Vagina (tissue), 2 donors: ENCODE measurements at places on chromosomes 11 and 22.
A peak's percentile ranks its signal among the peaks of the same experiment; 100 is the strongest.

GRCh38 chr22:20010307-20011122 is 6.1 kb downstream of the ARVCF start:
- DNase-seq, result no peak

- DNase-seq, result no peak
These were observed 1.7 kb upstream of the LDHA start for GRCh38 chr11:18392434-18393321.

- DNase-seq, result no peak
These were observed 257.8 kb upstream of the LUZP2 start for GRCh38 chr11:24238771-24239645.

DNA sequence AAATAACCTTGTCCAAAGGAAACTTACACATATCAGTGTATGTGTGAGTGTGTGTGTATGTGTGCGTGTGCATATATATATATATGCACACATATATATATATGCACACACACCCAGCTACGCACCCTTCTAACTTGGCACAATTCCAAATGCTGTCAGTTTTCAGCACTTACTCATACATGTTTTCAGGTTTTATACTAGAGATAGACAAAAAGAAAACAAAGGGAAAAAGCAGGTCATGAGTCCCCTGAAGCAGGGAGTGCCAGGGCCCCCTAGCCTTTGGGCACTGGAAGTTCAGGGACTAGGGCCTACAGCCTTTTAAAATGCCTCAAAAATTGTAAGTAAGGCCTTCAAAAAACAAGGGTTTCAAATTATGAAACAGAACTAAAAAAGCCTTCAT is 265.4 kb downstream of the CADM1 start:
- DNase-seq, result no peak

GRCh38 chr11:120013325-120014250 is 124.3 kb downstream of the TRIM29 start:
- no peak for DNase-seq

- DNase-seq, result no peak
These were observed 116.8 kb downstream of the WNT7B start for GRCh38 chr22:45860201-45860600.

GRCh38 chr22:46050451-46050845 is 73.5 kb upstream of the WNT7B start:
- no peak for DNase-seq

DNA sequence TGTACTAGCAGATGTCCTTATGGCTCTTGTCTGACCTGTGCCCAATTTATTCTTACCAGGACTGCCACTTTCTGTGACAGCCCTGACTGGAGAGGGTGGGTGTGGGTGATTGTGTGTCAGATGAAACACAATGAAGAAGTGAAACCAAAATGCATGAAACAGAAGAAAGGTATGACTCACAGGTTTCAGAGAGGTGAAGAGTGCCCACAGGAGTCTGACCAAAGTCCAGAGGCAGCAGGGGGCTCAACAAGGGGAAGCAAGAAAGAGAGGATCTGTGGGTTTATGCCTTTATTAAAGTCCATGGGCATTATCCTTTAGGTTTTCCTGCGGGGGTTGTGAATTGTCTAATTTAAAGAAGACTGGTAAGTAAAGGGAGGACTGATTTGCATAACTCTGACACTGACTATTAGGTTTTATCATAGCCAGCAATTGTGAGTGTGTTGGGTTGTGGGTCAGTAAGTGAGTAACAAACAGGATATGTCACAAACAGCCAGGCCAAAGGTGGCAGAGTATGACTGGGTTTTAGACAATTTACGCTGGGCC is 3.9 kb upstream of the OR4C6 start:
- no peak for DNase-seq

DNA sequence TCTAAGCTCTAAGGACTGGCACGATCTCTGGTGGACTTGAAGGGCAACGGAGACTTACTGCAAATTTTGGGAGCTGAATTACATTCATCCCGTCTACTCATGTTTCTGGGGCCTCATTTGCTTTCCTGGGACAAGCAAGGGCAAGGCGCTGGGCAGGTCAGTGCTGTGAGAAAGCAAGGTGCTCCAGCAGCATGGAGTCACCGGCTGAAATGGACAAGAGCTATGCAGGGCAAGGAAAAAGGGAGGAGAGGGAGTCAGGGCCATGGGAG is 25.6 kb downstream of the FLI1 start:
- DNase-seq, result no peak

- DNase-seq, result no peak
These were observed 9.0 kb downstream of the CLPB start for GRCh38 chr11:72425053-72425980.

GRCh38 chr11:47060807-47061206 is 115.9 kb downstream of the ARFGAP2 start:
- no peak for DNase-seq

DNA sequence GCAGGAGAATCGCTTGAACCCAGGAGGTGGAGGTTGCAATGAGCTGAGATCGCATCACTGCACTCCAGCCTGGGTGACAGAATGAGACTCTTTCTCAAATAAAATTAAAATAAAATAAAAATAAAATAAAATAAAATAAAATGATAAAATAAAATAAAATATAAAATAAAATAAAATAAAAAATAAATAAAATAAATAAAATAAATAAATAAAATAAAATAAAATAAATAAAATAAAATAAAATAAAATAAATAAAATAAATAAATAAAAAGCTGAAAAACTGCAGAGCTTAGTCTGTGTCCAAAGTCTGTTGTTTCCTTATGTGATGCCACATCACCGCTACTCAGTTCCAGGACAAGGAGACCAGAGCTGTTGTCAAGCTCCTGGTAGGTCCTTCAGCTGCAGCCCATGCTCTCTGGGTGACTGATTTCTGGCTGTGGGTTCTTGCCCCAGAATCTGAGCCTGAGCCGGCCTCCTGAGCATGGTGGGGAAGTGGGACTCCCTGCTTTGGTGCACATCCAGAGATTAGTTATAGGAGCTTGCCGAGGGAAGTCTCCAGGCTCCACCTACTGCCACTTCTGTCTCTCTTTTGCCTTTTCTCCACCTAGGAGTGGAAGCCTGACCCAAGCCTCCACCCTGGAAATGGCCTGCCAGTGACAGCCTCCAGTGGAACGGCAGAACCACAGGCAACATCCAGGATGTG is 31.3 kb upstream of the ADA2 start:
- DNase-seq, result no peak

DNA sequence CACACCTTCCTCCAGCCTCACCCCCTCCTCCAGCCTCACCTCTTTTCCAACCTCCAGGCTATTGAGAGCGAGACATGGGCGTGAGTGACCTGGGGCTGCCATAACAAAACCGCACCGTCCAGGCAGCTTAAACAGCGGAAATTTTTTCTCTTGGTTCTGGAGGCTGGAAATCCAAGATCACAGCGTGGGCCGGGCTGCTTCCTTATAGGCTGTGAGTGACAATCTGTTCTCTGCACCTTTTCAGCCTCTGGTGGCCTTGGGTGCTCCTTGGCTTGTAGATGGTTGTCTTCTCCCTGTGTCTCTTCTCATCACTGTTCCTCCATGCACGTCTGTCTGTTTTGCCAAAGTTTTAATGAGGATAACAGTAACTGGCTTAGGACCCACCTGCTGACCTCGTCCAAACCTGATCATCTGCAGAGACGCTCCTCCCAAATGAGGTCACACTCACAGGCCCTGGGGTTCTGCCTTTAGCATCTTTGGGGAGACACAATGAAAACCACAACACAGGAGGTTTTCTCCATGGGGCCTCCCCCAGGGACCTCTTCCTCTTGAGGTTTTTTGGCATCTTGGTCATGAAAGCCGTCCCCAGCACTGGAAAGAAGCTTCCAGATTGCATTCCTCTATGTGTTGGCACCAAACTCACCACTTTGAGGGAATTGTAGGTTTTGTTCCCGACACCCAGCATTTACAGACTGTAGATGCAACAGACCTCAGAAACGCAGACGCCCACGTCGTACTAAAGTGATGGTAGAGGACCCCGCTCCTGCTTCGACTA is 878.1 kb downstream of the BRD1 start:
- DNase-seq, result peak; percentile 49

DNA sequence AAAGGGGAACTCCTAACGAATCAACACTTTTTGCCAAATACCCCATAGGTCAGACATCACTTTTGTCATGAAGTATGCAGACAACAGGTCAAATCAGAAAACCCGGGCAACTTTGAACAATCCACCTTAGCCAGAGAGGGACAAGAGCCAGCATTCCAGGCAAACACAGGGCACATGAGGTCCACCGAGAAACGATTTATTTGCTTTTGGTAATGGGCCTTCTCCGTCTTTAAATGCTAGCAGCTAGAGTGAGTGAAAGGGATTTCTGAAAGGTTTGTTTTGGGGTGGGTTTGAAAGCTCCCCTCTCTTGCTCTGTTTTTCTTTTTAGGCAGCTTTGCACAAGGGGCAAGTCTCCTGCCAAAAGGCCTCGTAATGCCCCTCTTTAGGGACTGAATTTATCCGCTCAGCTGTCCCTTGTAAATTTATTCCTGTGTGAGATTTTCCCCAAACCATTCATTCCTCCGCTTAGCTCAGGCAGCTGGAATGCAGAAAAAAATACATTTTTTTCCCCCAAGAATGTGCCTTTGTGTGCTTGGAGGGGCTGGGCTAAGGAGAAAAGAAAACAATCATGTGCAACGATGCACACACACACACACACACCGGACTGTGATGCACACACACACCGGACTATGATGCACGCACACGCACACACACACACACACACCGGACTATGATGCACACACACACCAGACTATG is 196.9 kb downstream of the SNX19 start:
- DNase-seq, result no peak

GRCh38 chr11:15189641-15190365 is 75.1 kb downstream of the INSC start:
- no peak for DNase-seq

DNA sequence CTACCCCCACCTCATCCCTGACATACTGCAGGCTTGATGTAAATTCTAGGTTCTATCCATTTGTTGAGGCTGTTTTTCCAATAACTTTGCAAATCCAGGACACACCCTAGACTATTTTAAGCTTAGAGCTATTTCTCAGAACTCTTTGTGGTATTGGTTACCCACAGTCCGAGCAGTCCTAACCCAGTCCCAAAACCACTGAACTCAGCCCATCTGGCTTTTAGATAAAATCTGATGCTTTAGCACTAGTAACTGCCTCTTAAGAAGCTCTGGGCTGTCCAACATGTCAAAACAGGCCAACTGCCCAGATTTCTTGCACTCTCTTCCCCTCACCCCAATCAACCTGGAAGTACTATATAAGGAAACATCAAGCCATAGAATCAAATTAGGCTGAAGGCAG is 344.4 kb upstream of the CADM1 start:
- no peak for DNase-seq

DNA sequence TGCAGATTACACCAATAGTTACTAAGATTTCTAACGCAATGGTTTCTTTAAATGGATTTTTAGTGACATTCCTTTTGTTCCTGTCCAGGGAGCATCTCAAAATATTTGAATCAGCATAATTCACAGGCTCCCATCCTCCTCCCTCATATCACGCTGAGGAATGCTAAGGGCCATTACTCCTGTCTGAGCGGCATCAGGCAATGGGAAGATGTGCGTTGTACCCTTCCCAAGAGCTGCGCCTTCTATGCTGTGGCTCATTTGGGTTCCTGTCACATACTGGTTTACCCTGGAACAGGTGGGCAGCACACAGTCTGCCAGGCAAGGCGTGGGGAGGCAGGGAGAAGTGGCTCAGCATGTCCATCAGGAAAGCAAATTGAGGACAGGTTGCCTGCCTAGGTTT is 121.9 kb downstream of the DBX1 start:
- DNase-seq, result no peak

- DNase-seq, result no peak
These were observed 2.2 kb downstream of the SUSD2 start for GRCh38 chr22:24183321-24184031.

- DNase-seq, result no peak
These were observed 6.9 kb upstream of the OR10W1 start for GRCh38 chr11:58275002-58275401.

DNA sequence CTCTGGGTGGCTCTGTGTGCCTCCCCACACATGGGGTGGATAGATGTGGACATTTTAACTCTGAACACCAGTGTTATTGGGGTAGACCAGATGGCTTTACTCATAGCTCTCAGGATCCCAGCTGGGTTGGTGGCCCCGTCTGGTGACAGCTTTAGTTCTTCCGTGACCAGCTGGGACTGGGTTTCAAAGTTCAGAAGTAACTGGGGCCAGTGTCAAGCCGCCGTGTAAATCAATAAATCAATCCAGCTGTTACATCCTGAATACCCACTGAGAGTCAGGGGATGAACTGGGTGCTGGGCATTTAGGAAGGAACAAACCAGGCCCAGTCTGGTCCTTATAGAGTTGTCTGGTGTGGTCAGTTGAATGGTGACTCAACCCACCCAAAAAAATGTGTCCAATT is 269.4 kb downstream of the CTTN start:
- DNase-seq, result no peak

- no peak for DNase-seq
These were observed 15.1 kb upstream of the SPON1 start for GRCh38 chr11:13947379-13947778.

GRCh38 chr22:22161924-22162851 is 82.4 kb upstream of the VPREB1 start:
- DNase-seq, result no peak

GRCh38 chr11:33065445-33066178 is 26.2 kb downstream of the TCP11L1 start:
- peak; percentile 71 for DNase-seq

GRCh38 chr22:47837703-47838102 is 1075.3 kb downstream of the TBC1D22A start:
- DNase-seq, result no peak
